Heart left ventricle (tissue), 16 donors: ENCODE measurements at places on chromosomes 5 and 9. TPM values are rescaled to one million over a fixed set of nuclear protein-coding genes. Genes with fewer than 3 reads are reported as not detected.

DNA sequence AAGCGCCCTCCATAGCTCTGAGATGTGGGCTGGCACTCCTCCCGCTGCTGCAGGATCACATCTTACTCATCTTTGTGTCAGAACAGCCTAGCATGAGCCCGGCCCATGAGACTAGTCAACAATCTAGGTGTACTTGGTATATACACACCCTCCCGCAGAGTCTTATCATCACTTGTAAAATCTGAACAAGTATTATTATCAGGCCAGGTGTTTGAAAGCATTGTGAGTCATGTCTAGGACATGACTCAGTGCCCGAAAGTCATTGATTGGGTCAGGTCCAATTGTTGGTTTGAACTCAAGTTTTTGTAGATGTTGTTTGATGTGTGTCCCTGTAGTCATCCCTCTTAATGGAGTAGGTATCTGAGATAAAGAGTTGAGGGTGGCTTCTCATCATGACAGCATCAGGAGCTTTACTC, 108.7 kb downstream of the CFAP90 start:
- DNase-seq = no peak

GRCh38 chr9:90112788-90113187, 508.0 kb downstream of the GADD45G start:
- no peak for DNase-seq

ZNF462 gene
- 31.5 TPM for total RNA-seq

DNA sequence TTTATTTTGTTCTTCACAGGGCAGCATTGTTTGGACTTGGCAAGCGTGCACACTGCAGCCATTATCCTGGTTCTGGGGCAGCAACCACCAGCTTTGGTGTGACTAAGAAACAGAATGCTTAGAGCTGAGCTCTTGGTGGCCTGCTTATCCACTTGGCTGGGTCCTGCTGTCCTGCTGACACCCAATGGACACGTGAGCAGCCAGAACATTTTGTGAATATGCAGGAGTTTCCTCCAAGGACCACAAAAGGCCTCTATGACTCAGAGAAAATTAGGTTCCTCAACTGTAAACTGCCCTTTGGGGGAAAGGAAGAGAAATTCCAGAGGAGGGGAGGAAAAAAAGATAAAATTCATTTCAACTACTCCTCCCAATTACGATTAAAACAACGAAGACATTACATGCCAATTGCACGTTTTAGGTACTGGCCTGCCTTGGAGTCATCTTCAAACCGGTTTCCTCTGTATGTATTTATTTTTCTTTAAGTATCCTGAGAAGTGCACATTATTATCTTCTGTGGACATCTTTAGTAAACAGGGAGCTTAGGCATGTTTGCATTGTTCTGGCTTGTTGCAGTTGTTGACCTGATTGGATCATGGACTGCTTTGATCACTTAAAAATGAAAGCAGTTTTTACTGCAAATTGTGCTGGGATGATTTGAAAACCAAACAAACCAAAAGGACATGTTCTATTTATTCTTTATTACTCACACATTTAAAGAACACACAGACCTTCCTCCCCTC, 82.3 kb upstream of the TLE4 start:
- DNase-seq = no peak

SLC6A7 gene
- not detected for total RNA-seq

ACER2 gene
- 3.3 TPM for total RNA-seq

PLAC8L1 gene
- total RNA-seq = not detected

DNA sequence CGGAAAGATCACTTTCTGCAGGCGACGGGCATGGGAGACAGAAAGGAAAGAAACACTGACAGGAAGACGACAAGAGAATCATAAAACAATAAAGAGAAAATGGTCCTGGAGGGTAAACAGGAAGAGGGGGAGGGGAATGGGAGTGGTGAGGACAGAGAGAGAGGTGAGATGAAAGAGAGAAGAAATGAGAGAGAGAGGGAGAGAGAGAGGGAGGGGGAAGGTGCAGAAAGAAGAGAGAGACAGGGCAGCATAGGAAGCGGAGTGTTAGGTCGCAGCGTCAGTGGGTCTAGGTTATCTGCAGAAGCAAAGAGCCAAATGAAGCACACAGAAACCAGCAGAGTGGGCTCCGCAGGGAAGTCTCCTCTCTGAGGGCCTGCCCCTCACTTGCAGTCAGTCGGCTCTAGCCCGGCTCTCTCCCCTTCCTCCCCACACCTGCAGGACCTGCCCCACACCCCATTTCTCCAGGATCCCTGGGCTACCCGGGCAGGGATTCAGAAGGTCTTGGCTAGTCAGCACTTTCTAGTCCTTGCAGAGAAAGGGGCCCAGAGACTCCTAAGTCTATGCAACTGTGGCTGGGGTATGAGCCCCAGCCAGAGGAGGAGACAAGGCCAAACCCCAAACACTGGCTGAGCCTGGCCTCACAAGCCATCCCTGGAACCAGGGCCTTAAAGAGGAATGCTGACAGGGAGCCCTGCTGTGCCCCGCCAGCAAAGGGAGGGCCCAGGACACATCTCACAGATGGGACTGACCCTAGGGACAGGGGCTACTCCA, 29.7 kb upstream of the MEIKIN start:
- no peak for DNase-seq

TICAM2 gene
- 0.95 TPM for total RNA-seq

GRCh38 chr5:176387384-176387925, 943 bp downstream of the NOP16 start:
- DNase-seq = no peak

GRCh38 chr9:99867968-99868367, 38.5 kb upstream of the STX17 start:
- no peak for DNase-seq

SPATA31A3 gene
- total RNA-seq = not detected

SAPCD2 gene
- 0.71 TPM for total RNA-seq

DNA sequence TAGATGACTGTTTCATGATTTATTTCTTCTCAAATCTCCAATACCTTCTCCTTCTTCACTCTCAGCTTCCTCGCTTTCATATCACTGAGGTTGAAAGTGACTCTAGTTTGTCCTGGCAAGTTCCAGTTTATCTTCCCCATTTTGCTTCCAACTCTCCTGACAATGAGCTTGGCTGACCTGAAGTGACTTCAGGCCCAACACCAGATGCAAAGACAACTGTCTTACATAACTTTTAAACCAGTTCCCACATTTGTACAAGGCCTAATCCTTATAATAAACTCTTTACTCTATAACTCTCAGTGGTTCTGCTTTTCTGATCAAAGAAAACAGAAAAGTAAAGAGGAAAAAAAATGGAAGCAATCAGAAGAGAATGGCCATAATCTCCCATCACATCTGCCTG, 22.0 kb downstream of the GNG10 start:
- DNase-seq = no peak

BTNL8 gene
- total RNA-seq = 0.17 TPM

- no peak for DNase-seq
These were observed 14.5 kb downstream of the SURF6 start for GRCh38 chr9:133321411-133321935.

- DNase-seq = no peak
These were observed 3.1 kb upstream of the EEIG1 start for GRCh38 chr9:127983847-127984289.

- no peak for DNase-seq
These were observed 42.1 kb upstream of the DIRAS2 start for GRCh38 chr9:90684736-90685135.

GRCh38 chr9:89502038-89502601, 4.2 kb upstream of the SEMA4D start:
- DNase-seq = no peak

SLC6A19 gene
- not detected for total RNA-seq

DNA sequence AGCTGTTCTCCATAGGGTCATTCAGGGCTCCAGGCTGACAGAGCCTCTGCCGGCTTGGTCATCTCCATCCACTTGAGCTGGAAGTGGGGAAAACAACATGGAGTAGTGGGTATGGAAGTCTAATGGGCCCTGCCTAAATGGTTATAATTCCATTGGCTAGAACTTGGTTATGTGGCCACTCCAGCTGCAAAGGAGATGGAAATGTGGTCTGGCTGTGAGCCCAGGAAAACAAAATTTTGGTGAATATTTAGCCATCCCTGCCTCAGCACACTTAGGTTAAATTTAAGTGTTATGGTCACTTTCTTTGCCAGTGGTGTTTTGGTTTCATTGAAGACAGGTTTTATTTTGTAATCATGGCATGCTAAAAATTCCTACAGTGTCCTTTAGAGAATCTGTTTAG, 112.3 kb downstream of the SMARCA2 start:
- DNase-seq = no peak

DNA sequence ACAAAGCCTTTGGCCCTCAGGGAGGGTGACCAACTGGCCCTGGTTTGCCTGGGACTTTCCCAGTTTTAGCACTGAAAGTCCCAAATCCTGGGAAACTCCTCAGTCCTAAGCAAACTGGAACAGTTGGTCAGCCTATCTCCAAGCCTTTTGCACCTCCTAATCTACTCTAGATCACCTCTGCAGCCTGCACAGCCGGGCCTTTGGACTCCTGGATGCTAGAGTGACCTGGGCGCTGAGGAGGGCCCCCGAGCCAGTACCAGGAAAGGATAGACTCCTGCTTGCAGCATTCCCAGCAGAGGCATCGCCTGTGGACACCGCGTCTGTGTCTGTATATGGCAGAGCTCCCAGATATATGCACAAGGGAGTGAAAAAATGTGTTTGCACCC, 15.1 kb downstream of the IRF1 start:
- DNase-seq = peak; percentile 63

GRCh38 chr9:134239939-134240338, 75.6 kb upstream of the RNU6ATAC start:
- no peak for DNase-seq

LCN9 gene
- not detected for total RNA-seq

GRCh38 chr5:160075073-160075472, 44.2 kb downstream of the PWWP2A start:
- no peak for DNase-seq

PRLR gene
- total RNA-seq = 1.1 TPM

UTP15 gene
- 11.9 TPM for total RNA-seq

- no peak for DNase-seq
These were observed 74.5 kb downstream of the PTCD2 start for GRCh38 chr5:72394688-72395087.

DNA sequence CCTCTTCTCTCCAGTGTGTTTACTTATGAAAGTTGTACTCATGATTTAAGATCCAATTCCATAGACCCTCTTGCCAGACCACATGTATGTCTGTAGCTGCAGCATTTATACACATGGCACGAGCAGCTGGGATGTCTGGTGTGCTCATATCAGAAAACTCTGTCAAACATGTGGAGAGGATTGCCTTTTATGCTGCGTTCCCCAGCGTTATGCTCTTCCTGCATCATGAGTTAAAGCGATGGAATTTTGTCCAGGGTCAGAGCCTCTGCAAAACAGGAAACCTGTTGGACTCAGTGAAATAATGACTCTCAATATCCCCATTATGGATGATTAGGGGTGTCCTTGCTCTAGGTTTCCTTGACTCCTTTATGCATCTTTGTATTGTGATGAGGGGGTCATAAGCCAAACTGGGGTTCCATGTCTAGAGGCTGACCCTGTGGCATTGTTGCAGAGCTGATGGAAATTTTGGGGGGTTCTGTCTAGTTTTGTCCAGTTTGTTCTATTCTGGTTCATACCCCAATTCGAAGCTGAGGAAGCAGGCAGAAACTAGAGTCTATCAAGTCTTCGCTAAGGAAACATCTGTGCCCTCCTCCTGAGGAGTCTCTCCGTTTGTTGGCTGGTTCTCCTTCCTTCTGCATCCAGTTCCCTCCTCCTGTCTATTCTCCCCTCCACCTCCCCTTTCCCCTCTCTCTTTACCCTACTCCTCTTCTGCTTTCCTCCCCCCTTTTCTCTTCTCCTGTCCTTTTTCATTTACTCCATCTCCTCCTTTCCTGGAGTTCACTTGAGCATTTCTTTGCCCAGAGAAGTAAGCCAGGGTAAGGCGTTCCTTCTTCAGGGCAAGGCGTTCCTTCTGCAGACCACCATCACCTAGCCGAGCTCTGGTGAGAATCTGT, 252.8 kb downstream of the MAST4 start:
- DNase-seq = no peak

DNA sequence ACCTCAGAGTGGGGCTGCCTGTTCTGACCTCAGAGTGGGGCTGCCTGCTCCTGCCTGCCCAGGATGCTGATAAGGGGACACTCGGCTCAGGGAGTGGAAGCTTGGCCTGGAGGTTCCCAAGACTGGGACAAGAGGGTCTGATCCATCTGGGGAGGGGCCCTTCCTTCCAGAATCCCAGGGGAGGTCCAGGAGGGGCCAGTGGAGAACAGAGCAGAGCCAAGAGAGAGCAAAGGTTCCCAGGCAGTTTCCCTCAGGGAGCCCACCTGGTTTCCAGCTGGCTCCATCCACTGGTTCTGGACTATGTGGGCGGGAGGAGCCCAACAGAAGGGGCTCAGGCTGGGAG, 49.1 kb upstream of the RNU6ATAC start:
- DNase-seq = no peak

DNA sequence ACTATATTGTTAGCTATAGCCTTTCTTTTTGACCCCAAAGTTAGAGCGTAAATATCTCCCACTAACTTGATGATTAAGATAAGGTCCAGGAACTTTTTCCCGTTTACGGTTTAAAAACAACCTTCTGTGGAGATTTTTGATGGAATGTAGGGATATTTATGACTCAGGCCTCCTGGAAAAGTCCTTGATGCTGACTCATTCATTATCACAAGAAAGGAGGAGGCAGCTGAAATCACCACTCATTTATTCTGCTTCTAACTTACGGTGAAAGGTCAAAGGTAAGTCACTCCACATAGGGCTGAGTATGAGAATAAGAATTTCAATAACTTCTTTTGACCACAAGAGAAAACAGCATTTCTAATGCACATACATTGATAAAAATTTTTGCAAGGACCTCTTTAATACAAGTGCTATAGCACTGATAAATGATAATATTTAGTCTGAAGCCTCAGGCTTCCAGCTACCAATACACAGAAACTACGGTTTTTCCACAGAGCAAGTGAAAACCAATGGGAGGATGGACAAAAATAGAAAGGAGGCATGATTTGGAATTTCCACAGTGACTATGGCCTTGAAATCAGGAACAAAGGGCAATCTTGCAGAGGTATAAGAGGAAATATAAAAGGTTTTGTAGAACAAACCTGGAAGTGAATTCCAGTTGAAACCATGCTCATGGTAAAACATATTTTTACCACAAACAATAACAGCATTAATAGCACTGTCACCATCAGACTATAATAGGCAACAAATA, 146.5 kb downstream of the PPP2R2B start:
- no peak for DNase-seq

DNA sequence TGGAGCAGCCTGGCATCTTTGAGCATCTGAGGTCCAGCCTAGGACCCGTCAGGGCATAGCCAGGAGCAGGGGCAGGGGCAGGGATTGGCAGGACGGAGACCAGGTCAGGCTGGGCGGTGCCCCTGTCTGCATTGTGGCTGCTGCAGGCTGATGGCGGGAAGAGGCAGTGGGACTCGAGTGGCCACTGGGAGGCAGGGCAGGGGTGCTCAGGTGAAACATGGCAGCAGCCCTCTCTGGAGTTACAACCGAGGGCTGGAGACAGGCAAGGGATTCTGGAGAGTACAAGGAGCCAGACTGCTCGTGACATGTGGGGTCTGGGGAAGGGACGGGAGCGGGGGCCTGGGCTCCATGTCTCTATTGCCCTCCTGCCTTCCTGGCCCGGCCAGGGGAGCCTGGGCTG, 97.4 kb upstream of the RAPGEF1 start:
- peak; percentile 39 for DNase-seq
